Left renal pelvis (tissue), 4 donors: ENCODE measurements at places on chromosomes 1 and 21.

DNA sequence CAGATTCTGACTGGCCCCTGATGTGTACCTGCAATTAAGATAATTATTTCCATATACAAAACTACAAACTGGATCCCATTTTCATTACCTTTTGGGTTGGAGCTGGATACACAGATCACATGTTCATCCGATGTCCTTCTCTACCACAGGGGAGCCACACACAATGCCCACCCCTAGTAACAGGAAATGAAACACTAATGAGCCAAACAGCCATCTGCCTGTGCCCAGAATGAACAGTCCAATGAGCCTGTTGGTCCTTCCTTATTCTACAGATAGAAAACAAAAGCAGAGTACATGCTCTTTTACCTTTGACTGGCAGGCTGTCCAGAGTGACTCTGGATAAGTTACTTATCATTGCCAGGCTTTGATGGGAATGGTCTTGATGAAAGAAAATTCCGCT is 68.6 kb downstream of the SIPA1L2 start:
- no peak for DNase-seq

- no peak for DNase-seq
Observed at GRCh38 chr1:217553949-217554509, 76.9 kb downstream of the GPATCH2 start.

GRCh38 chr1:48701445-48701844 is 75.2 kb downstream of the BEND5 start:
- DNase-seq, result no peak

DNA sequence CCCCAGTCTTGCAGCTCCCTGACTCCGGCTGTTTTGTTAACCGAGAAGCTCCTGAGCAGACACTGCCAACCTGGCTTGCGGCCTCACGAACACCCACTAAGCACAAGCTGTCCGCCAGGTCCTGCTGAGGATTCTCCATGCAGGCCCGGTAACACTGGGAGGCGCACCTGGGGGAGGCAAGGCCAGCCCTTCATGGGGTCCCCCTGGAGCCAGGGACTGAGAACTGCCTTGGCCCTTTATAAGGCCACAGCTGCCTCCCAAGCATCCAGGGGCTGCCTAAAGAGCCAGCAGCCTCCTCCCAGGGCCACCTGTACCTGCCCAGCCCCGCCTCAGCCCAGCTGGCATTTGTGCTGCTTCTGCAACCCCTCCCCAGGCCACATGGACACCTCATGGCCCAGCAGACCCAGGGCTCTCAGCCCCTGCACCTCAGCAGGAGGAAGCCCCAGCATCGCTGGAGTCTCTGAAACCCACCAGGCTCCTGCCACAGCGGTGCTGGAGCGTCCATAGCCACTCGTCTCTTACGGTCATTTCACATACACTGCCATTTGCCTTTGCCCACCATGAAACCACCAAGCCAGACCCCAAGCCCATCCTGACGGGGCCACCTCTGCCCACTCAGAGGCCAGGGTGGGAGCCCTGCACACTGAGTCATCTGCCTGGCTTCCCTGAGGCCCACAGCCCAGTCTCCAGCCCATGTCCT is 82.5 kb downstream of the NPHP4 start:
- DNase-seq, result no peak

DNA sequence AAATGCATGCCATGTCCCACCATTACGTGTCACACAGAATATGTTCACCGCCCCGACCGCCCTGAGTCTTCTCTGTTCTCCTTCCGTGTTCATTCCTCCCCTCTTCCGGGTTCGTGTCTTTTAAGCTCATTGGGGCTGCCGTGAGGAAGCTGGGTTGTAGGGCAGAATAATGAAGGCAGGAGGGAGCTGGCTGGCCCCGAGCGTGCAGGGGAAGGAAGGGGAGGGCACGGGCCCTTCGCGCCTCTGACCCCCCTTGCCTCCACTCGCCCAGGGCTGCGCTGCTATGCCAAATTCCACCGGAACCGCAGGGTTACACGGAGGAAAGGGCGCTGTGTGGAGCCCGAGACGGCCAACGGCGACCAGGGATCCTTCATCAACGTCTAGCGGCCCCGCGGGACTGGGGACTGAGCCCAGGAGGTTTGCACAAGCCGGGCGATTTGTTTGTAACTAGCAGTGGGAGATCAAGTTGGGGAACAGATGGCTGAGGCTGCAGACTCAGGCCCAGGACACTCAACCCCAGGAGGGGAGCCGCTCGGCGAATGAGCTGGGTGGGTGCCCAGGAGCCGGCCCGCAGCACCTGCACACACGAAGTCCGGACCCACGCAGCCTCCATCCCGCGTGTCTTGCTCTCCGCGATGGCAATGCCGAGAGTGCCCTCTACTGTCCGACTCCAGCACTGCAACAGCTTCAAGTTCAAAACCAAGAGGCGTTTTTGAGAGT is 16.5 kb upstream of the AGTRAP start:
- no peak for DNase-seq

- no peak for DNase-seq
Observed at GRCh38 chr1:26781206-26781825, 6.4 kb upstream of the PIGV start.

GRCh38 chr1:245313576-245313975 is 158.8 kb downstream of the KIF26B start:
- DNase-seq, result no peak

DNA sequence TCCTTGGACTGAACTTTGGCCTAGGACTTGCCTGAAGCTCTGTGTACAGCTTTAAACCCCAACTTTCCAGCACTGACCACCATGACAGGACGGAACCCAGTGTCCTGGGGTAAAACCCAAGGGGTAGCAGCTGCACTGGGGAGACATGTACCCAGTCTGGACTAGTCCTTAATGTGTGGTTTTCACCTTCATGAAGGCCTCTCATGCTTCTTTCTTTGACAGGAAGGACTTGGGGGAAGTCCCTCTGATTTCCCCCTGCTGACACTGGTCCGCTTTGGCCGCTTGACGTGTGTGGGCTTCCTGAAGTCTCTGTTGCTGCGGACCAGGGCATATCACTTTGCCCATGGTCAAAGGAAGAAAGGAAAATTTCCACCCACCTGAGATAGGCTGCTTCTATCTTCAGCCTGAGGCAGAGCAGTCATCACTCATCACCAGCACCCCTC is 66.3 kb upstream of the PRDX6 start:
- DNase-seq, result no peak

- no peak for DNase-seq
Observed at GRCh38 chr1:76615253-76616035, 251.8 kb upstream of the ST6GALNAC5 start.

GRCh38 chr1:31939484-31940329 is 1.5 kb upstream of the PTP4A2 start:
- DNase-seq, result no peak

GRCh38 chr1:229672246-229672645 is 46.2 kb downstream of the URB2 start:
- DNase-seq, result no peak

GRCh38 chr1:99328171-99328570 is 63.9 kb downstream of the PLPPR4 start:
- no peak for DNase-seq

- DNase-seq, result no peak
Observed at GRCh38 chr1:114758256-114758832, 560 bp upstream of the CSDE1 start.

GRCh38 chr1:156961709-156962108 is 41.3 kb downstream of the LRRC71 start:
- DNase-seq, result no peak

GRCh38 chr1:164651351-164651951 is 92.5 kb downstream of the PBX1 start:
- no peak for DNase-seq

GRCh38 chr1:20086800-20087199 is 16.8 kb downstream of the PLA2G5 start:
- no peak for DNase-seq

GRCh38 chr21:25324666-25325065 is 282.6 kb downstream of the MRPL39 start:
- no peak for DNase-seq

DNA sequence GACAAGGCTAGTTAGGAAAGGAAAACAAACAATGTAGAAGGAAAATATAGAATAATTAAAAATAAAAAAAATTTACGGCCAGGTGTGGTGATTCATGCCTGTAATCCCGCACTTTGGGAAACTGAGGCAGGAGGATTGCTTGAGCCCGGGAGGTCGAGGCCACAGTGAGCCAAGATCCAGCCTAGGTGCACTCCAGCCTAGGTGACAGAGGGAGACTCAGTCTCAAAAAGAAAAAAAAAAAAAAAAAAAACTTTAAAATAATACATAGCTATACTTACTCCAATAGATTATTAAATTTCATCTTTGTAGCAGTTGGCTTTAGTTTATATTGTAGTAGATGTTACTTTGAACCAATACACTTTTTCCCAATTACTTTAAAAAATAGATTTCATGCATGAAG is 32.0 kb downstream of the LIN9 start:
- DNase-seq, result no peak

- no peak for DNase-seq
Observed at GRCh38 chr1:56484695-56485094, 94.7 kb downstream of the PLPP3 start.

- no peak for DNase-seq
Observed at GRCh38 chr1:98278055-98278454, 357.2 kb upstream of the DPYD start.

DNA sequence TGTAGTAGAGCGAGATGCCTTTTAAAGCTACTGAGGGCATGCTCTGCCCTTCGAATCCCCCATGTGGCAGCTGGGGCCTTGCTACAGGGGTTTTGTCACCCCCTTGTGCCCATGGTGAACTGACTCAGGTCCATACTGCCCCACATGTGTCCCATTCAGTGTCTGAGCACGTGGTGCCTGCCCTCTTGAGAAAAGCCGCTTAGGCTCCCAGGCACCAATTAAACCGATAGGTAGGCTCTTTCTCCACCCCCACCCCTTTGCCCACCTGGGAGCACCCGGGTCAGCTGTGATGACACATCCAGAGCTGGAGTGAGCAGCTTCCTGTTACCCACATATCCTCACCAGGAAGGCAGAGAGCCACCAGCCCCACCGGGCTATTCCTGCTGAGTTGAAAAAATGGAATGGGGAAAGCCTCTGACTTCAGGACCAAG is 30.5 kb downstream of the TMCC2 start:
- no peak for DNase-seq

GRCh38 chr1:19682257-19682656 is 17.6 kb downstream of the HTR6 start:
- no peak for DNase-seq

- DNase-seq, result no peak
Observed at GRCh38 chr1:187122566-187122965, 293.8 kb downstream of the PLA2G4A start.

DNA sequence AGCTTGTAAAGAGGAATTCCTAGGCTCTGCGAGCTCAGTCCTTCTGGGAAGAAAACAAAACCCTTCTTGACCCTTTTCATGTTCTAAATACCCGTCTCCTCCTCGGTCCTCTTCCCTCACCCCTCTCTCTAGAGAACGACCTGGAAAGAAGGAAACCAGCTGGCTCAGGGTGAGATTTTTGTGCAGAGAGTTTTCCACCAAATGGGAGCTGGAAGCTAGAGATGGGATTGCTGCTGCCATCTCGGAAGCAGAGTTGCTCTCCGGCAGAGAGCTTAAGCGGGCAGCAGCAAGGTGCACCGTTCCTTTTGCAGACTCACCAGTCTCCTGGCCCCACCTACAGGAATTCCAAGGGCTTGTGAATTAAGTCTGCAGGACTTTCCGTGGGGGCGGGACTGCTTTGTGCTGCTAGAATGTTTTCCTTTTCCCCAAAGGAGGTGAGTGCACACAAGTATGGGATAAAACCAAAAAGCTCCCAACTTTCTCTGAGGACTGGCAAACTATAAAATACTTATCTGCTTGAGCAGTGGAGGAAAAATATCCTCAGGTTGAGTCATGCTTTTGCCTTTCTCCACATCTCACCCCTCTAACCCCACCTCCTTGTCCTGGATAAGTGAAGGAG is 29.1 kb upstream of the KIAA0040 start:
- DNase-seq, result no peak

- no peak for DNase-seq
Observed at GRCh38 chr1:84851839-84852238, 41.2 kb downstream of the LPAR3 start.

DNA sequence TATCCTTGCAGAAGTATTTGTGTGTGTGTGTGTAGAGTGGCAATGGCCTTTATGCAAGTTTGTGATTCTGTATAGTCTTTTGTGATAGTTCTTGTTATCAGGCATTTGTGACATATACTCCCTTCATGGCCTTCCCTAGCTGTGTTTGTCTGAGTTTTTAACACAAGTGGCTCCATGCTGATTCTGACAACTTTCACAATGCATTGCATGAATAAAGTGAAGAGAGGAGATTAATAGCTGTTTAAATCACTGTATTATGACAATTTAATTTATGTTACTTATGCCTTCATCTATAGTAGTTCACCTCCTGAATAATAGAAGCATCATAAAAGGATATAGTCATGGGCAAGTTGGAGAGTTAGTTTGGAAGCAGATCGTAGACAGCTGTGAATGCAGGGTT is 17.2 kb upstream of the MCOLN3 start:
- DNase-seq, result no peak

DNA sequence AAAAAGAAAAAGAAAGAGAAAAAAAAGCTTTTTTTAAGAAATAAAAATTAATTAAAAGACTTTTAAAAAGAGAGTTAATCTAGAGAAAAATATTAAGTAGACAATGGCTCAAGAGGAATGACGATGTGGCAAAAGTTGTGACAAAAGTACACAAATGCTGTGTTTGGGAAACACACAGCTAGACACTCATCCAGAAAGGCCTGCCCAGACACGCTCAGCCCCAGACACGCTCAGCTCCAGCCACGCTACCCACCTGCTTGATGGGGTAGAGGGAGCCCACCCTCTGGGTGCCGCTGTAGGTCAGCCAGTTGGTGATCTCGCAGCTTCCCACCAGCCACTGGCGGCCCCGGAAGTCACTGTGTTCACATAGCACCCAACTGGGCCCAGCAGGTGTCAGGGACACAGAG is 10.2 kb downstream of the CD52 start:
- DNase-seq, result no peak

DNA sequence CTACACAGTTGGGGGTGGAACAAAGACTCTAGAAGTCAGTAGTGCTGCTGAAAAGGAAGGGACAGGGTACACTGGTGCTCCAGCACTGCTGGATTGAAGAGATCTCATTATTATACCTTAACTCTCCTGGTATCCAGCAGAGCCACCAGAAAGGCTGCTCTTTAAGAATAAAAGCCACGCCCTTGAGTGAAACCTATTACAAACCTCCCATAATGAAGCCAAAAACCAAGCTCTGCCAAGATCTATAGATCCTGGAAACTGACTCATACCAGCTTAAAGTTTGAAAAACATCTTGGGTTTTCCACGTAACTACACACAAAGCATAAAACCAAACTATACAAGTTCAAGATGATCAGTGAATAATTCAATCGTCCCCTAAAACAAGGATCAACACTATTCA is 38.0 kb downstream of the ADSS2 start:
- no peak for DNase-seq

GRCh38 chr1:222880587-222880986 is 65.7 kb downstream of the DISP1 start:
- DNase-seq, result no peak

GRCh38 chr1:182688436-182689205 is 4.2 kb upstream of the RGS8 start:
- no peak for DNase-seq

DNA sequence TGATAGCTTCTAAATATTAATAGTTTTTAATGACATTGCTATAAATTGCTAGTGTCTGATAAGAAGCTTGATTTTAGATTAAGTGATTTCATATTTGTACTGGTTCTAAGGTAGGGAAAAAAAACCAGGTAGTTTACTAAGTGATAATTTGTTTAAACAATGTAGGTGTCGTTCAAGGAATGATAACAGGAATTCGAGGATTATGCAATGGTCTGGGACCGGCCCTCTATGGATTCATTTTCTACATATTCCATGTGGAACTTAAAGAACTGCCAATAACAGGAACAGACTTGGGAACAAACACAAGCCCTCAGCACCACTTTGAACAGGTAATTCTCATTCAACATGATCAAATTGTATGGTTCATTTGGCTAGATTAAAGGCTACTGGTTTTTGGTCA is 52.4 kb downstream of the SASS6 start:
- DNase-seq, result no peak
